ENCODE measurements at places on chromosomes 7 and 10.

GRCh38 chr10:15451137-15452094 lies 80.3 kb upstream of the FAM171A1 start:
- DNase-seq, result no peak

DNA sequence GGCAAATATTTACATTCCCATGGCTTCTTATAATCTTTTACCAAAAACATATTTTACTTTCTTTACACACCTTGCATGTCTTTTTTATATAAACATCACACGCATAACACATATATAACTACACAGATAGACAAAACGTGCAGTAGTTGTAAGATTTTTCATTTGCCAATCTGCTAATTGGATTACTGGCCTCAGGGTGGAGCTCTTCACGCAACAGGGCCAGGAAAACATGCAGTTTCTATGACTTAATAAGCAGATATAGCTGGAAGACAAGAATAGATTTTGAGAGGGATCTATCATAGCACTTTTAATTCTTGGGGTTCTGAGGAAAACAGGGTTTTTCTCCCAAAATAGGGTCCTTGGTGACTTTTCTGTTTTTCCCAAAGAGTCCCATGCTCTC lies 12.7 kb downstream of the ACADSB start:
- DNase-seq, result peak; percentile 32

DNA sequence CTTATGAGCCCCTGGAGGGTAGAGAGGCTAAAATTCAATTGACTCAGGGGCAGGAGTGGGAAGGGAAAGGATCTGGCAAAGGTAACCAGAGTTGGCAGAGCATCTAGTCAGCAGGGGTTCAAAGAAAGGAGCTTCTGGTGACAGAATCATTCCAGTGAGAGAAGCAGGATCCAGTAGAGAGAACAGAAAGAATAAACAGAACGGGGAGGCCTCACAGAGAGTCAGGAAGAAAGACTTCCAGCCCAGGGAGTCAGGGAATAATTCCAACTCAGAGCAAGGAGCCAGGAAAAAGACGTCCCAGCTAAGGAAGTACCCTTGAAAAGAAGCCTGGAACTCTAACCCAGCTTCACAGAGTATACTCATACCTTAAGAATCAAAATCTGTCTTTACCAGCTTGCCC lies 66.6 kb upstream of the CPXM2 start:
- no peak for DNase-seq

GRCh38 chr7:2660359-2661095 lies 27.5 kb upstream of the AMZ1 start:
- DNase-seq, result no peak

GRCh38 chr10:104587751-104588150 lies 53.3 kb upstream of the SORCS3 start:
- no peak for DNase-seq

- no peak for DNase-seq
Measured at GRCh38 chr10:124989526-124989925, 47.6 kb downstream of the ZRANB1 start.

- no peak for DNase-seq
Measured at GRCh38 chr7:151773797-151774196, 103.1 kb downstream of the PRKAG2 start.

- DNase-seq, result no peak
Measured at GRCh38 chr10:62538606-62539005, 164.4 kb downstream of the ZNF365 start.

GRCh38 chr10:97006364-97006763 lies 174.3 kb downstream of the LCOR start:
- DNase-seq, result no peak

- no peak for DNase-seq
Measured at GRCh38 chr7:27686315-27686714, 23.6 kb upstream of the HIBADH start.

- DNase-seq, result peak; percentile 12
Measured at GRCh38 chr10:113960617-113961181, 83.0 kb upstream of the ADRB1 start.

- no peak for DNase-seq
Measured at GRCh38 chr10:17854044-17854652, 45.0 kb downstream of the MRC1 start.

GRCh38 chr10:125093199-125093973 lies 67.0 kb downstream of the CTBP2 start:
- no peak for DNase-seq

- DNase-seq, result no peak
Measured at GRCh38 chr7:4079956-4080355, 602.1 kb upstream of the FOXK1 start.

DNA sequence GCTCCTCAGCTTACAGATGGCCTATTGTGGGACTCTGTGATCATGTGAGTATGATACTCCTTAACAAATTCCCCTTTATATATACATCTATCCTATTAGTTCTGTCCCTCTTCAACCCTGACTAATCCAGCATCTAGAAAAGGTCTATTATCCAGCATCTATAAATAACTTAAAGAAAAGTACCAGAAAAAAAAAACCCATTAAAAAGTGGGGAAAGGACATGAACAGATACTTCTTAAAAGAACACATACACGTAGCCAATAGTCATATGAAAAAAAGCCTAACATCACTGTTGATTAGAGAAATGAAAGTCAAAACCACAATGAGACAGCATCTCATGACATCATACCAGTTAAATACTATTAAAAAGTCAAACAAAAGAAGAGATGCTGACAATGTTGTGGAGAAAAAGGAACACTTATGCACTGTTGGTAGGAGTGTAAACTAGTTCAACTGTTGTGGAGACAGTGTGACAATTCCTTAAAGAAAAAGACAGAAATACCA lies 549.5 kb upstream of the GRM3 start:
- no peak for DNase-seq

DNA sequence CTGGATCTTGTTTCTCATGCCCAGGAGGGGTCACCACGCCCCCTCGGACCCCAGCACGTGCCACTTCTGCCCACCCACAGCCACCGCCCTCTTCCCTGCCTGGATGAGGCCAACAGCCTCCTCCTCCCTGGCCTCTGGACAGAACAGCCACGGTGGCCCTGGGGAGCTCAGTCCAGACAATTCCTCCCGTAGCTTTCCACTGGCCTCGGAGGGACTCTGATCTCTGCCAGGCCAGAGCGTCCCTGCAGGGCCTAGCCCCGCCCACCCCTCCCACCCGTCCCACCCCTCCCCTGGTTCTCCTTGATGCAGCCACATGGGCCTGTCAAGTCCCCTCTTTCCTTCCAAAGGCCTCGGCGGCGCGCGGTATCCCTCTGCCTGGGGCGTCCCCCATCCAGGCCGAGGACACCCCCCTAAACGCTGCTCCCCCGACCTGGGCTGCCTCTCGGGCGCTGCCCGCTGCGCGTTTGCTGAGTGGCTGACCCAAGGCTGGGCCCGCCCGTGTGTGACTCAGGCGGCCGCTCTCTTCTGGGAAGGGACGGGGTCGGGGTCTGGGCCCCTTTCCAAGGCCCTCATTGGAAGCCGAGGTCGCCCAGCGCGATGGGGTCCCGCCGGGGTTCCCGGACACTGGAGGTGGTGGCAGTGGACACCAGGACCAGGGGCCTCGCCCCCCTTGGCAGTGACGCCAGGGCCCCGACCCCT lies 557 bp downstream of the TMEM120A start:
- DNase-seq, result peak; percentile 71

- DNase-seq, result no peak
Measured at GRCh38 chr10:131774681-131775085, 126.1 kb upstream of the PPP2R2D start.

- DNase-seq, result peak; percentile 16
Measured at GRCh38 chr7:3722396-3722922, 421.4 kb downstream of the SDK1 start.

- DNase-seq, result no peak
Measured at GRCh38 chr10:14534152-14534551, 203.4 kb upstream of the FRMD4A start.

GRCh38 chr10:27743012-27743876 lies 2.4 kb downstream of the MKX start:
- DNase-seq, result peak; percentile 8

DNA sequence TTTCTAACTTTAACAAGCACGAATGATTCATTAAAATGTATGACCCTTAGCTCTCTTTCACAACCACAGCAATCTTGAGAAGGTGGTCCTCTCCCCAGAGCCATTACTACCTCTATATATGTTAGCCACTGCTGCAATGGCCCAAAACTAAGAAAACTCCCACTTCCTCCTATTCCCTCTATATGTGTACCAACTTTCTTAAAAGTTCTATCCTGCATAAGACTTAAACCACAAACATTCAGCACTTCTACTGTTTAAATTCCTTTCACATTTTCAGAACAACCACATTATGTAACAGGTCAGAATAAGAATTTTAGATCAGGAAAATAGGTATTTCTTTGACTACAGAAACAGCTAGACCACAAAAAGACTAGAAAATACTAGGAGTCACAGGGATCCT lies 36.2 kb downstream of the WASL start:
- DNase-seq, result peak; percentile 50

GRCh38 chr7:110600956-110601355 lies 490.0 kb upstream of the LRRN3 start:
- no peak for DNase-seq

- DNase-seq, result no peak
Measured at GRCh38 chr7:98651760-98652159, 34.7 kb downstream of the NPTX2 start.

- no peak for DNase-seq
Measured at GRCh38 chr7:20963556-20964280, 177.0 kb upstream of the SP8 start.

- DNase-seq, result no peak
Measured at GRCh38 chr10:128943111-128943510, 523.9 kb upstream of the MGMT start.

DNA sequence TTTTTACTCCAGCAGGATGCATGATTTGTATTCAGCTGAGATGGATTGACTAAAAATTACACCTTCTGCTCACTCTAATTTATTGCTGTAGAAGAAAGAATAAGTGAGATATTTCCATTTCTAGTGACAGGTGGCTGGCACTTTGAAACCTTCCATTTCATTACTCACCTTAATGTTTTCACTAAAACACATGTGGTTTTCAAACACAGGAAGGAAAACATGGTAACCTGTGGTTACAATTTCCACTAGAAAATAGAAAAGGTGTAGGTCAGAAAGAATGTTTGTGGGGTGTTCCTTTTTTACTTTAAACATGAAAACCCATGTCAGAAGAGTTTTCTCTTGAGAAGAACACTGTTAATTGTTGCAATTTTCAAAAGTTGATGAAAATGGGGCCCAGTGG lies 12.0 kb upstream of the PRKCQ start:
- no peak for DNase-seq

GRCh38 chr7:69208848-69209247 lies 389.4 kb upstream of the AUTS2 start:
- no peak for DNase-seq

- no peak for DNase-seq
Measured at GRCh38 chr10:109430799-109431198, 492.5 kb downstream of the XPNPEP1 start.

GRCh38 chr7:33702514-33703054 lies 202.8 kb upstream of the BMPER start:
- no peak for DNase-seq

- DNase-seq, result no peak
Measured at GRCh38 chr7:158074896-158075632, 512.6 kb downstream of the PTPRN2 start.

GRCh38 chr10:12898271-12898670 lies 103.2 kb downstream of the CCDC3 start:
- no peak for DNase-seq

- DNase-seq, result no peak
Measured at GRCh38 chr7:45125193-45125904, 13.9 kb upstream of the TBRG4 start.

GRCh38 chr10:93337309-93337721 lies 144.8 kb downstream of the MYOF start:
- no peak for DNase-seq

DNA sequence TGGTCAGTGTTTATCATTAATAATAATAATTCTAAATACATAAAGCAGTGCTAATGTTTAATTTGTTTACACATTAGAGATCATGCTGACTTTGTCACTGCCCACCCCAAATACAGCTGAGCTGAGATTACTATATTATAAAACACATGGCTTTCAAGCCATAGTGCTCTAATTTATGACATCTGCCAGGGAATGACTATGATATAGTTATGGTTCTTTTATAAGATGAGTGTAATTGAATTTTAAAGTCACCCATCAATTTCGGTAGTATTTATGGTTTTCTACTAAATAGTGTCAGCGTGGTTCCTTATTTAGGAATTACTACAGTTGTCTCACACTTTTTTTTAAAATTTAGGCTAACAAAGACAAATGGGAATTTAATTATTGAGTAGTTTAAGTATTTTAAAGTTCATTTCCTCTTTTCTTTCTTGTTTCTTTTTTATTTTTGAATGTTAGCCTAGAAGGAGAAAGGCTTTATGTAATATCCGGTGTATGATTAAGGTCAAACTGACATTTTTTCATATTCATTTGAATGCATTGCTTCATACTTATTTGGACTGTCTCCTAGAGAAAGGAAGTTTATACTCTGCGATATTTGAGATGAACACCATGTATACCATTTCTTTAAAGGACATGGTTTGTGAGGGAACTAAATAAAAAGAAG lies 3.9 kb downstream of the CDK14 start:
- DNase-seq, result no peak

- no peak for DNase-seq
Measured at GRCh38 chr10:86348321-86349210, 18.0 kb downstream of the GRID1 start.

DNA sequence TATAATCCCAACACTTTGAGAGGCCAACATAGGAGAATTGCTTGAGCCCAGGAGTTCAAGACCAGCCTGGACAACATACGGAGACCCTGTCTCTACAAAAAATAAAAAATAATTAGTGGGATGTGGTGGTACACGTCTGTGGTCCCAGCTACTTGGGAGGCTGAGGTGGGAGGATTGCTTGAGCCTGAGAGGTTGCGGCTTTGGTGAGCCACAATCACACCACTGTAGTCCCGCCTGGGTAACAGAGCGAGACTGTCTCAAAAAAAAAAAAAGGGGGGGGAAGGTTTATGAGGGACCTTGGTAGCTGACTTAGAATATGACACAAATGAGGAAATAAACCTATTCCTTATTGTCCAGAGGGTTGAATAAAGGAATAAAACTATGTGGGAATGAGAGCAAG lies 30.8 kb downstream of the SCD start:
- no peak for DNase-seq

DNA sequence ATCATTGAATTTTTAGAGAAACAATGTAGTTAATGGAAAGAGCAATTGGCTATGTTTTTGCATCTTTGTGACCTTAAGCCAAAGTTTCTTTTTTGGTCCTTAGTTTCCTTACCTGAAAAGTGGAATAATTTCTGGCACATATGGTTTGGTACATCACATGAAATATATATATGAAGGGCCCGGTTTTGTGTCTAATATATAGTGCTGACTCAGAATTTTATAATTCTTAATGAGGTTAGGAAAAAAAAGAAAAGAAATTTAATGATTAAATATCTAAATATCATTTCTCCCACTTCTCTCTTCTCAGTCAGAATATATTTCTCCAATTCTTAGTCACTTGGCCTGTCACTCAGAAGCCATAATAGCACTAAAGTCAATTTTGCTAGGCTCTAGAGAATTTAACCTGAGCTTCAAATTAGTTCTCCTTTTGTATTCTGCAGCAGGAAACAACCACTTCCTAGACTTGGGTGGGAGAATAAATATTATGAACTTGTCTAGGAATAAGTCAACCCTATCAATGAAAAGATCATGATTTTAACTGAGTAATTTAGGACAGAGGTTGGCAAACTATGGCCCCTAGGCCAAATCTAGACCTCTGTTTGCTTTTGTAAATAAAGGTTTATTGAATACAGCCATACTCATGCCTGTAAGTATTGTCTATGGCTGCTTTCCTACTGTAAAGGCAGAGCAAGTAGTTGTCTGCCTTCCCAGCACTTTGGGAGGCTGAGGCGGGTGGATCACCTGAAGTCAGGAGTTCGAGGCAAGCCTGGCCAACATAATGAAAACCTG lies 34.6 kb downstream of the PPP1R9A start:
- DNase-seq, result no peak

All from ACHN (cell line).